ENCODE measurements at places on chromosomes 2 and 18.

GRCh38 chr2:177394594-177394973 is 2.0 kb downstream of the AGPS start:
- no peak for DNase-seq

- DNase-seq = no peak
Measured at GRCh38 chr2:163667064-163667887, 68.5 kb downstream of the FIGN start.

DNA sequence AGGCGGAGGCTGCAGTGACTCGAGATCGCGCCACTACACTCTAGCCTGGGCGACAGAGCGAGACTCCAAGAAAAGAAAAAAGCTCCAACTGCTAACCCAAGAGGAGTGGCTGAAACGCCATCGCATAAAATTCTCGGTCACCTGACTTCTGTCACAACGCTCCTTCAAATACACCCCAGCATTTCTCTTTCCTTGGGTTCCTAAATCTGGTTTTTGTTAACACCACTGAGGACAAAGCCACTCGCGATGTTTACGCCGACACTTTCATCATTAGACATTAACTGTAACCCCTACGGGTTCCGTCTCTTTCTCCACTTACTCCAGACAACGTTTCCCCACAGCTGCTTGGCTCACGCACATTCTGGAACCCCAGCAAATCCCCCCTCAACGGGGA is 679 bp downstream of the CLK1 start:
- DNase-seq = no peak

- no peak for DNase-seq
Measured at GRCh38 chr18:39969803-39970494, 1985.1 kb upstream of the PIK3C3 start.

DNA sequence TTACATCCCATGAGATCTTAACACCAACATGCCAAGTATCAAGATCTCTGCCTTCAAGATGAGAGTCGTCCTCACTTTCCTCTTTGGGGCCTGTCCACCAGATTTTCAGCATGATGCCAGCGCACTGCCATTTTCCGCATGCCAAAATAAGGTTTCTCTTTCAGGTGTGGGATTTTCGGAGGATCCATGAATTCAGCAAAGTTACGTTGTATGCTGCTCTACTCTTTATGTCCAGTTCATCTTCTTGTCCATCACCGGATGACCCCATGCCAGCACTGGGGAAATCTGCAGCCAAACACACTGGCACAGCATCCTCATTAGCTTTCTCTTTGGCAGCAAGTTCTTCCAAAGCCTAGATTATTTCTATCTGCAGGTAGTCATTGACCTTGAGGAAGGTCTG is 4.9 kb upstream of the HAAO start:
- DNase-seq = no peak

- DNase-seq = no peak
Measured at GRCh38 chr2:9273486-9274130, 67.0 kb downstream of the ASAP2 start.
